Stimulated activated CD8-positive, alpha-beta memory T cell treated with anti-CD3 and anti-CD28 coated beads, Interleukin-15, amount 100 ng/mL, for 24 hours (primary cell): ENCODE measurements at places on chromosomes 3 and 15.

DNA sequence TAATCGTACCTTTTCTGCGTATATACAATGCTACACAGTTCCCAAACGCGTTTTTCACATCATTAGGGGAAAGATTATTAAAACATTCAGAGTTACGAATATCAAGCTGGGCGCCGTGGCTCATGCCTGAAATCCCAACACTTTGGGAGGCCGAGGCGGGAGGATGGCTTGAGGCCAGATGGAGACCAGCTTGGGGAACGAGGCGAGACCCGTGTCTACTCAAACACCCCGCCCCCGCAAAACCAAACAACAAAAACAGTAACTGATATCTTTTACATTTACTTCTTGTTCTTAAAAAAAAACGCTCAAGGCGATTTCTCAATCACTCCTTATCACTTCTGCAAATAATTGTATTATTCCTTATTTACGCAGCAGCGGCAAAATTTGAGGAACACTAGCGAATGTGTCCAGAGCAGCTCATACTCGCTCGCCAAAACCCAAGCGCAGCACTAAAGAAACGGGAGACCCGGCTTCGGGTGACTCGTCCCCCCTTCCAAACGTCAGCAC, 1.2 kb downstream of the ZBTB11 start:
- DNase-seq, result no peak

- DNase-seq, result no peak
These were observed 87.5 kb downstream of the TNIK start for GRCh38 chr3:171372694-171373093.

GRCh38 chr3:160280836-160281235, 55.6 kb downstream of the C3orf80 start:
- DNase-seq, result no peak

DNA sequence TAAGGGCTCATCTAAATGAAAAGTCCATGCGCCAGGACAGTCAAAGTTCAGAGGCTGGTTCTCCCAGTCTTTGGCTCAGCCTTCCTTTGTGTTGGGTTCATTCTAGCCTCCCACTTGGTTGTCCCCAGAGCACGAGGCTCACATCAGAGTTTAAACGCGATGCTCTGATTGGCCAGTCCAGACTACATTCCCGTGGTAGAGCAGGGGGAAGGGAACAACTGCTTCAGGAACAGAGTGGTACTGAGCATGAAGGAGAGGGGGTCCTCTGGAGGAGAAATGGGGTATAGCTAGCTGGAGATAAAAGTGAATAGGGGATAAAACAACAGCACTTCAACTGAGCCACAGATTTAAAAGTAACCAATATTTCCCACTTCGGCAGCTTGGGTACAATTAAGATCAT, 32.2 kb downstream of the ANAPC13 start:
- DNase-seq, result no peak

DNA sequence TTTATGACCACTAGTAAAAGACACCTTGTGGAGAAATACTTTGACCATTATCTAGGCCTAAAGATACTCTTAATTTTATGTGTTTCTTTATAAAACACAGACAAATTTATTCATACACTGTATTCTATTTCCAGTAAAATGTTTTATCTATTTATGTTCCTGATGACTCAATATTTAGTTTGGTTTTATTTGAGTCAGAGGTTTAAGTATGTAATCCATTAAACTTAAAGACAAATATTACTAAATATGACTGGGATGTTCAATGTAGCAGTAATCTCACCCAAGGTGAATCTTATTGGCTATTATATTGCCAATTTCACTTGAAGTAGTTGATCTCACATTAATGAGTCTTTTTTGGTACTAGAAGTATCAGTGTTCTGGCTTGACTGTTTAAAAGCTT, 799.7 kb downstream of the CADM2 start:
- DNase-seq, result no peak

GRCh38 chr15:78394981-78395616, 42.9 kb upstream of the IREB2 start:
- no peak for DNase-seq

DNA sequence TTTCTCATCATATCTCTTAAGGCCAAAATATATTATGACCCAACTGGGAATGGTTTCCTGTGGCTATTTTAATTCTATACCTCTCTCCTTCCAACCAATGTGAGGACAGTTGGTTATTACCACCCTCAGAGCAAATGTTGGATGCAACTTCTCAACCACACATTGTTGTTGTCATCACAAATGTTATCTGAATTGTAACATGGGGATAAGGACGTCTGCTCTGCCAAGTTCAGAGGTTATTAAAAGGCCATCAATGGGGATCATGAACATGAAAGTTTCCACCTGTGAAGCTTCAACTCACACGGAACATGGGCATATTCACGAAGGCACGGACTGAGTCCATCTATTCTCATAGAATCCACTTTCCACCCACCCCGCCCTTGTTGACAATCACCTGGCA, 46.8 kb downstream of the MB21D2 start:
- DNase-seq, result no peak

- no peak for DNase-seq
These were observed 105.0 kb upstream of the P2RY1 start for GRCh38 chr3:152729906-152730305.

- DNase-seq, result no peak
These were observed 25.8 kb downstream of the ANP32A start for GRCh38 chr15:68794863-68795262.

DNA sequence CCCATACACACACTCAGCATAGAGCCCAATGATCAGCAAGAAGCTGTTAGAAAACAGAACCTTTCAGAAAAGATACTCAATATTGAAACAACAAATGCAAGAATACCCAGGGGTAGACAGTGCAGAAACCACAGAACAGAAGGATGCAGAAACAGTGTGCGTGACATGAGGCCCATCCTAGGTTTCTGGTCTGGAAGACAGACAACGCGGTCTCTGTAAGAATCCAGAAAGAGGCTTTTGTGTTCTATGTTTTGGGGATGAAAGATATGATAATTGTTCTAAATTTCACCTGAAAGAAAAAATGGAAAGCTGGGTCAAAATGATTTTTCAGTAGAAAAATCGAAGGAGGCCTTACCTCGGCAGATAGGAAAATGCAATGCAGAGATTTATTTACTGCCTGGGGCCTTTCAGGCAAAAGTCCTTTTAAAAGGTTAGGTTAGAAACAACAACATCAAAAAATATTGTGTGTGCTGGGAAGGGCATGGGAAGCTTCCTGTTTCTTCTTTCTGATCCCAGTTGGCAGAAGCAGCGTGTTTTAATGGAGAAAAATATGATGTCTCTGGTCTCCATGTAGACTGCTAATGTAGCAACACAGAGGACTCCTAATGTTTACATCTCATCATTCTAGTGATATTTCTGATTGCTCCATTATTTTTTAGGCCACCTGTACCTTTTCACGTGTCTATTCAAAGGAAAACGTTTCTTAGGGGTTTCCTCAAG, 17.0 kb downstream of the SYNM start:
- DNase-seq, result no peak

- no peak for DNase-seq
These were observed 282.0 kb upstream of the VEPH1 start for GRCh38 chr3:157785102-157785826.

- DNase-seq, result no peak
These were observed 13.2 kb upstream of the ADPGK start for GRCh38 chr15:72796515-72797337.

GRCh38 chr3:31377045-31377642, 155.6 kb upstream of the STT3B start:
- no peak for DNase-seq

GRCh38 chr3:134694466-134694865, 43.6 kb upstream of the KY start:
- DNase-seq, result no peak

DNA sequence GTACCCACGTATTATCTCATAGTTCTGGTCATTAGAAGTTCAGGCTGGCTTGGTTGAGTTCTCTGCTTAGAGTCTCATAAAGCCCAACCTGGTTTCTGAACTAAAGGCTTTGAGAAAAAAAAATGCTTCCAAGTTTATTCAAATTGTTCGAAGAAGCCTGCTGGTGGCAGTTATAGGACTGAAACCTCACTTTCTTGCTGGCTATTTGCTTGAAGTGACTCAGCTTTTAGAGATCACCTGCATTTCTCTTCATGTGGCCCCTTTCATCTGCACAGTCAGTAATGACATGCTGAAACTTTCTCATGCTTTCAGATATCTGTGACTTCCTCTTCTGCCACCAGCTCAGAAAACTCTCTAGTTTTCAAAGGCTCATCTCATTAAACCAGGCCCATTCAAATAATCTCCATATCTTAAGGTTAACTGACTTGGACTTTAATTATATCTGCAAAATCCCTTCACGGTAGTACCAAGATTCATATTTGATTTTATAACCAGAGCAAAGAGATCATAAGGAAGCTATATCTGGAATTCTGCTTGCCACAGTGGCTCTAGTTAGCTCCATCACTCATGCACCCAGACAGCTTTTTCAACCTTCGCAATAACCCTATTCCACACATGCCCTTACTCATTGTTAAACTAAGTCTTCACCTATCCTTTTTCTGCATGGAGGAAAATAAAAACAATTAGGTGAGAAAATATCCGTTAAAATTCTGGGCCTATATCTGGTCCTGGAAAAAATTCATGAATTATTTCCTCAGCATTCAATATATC, 433.8 kb upstream of the CBLB start:
- no peak for DNase-seq

DNA sequence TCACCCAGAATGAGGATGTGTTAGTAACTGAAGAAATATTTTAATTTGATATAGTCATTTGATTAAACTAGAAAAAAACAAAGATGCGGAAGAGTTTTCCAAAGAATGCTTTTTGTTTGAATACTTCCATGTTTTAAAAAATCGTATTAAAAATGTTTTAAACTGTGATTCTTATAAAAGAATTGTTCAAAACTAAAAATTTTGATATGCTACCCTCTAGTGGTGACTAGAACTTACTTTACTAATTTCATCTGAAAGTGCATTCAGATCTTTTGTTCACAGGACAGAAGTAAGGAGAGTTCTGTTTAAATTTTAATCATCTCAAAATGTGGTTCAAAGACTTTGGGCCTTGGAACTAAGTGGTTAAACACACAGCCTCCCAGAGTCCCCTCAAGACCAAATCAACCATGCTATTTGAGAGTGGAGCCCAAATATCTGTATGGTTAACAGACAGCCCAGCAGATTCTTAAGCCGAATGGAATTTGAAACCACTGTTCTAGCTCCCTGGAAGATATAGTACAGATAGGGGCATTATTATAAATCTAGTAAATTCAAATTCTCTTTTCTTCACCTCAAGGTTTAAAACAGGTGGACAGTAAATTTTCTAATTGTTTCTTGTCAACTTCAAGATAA, 45.2 kb upstream of the SYNPR start:
- no peak for DNase-seq
